MCF 10A (cell line): ENCODE measurements at places on chromosomes 7 and 10. TPM values are rescaled to one million over a fixed set of nuclear protein-coding genes. Genes with fewer than 3 reads are reported as not detected.

HIF1AN gene
- 40.1 and 41.0 TPM in 2 replicates for total RNA-seq

FAM171A1 gene
- 9.3 and 15.9 TPM in 2 replicates for total RNA-seq

DNA sequence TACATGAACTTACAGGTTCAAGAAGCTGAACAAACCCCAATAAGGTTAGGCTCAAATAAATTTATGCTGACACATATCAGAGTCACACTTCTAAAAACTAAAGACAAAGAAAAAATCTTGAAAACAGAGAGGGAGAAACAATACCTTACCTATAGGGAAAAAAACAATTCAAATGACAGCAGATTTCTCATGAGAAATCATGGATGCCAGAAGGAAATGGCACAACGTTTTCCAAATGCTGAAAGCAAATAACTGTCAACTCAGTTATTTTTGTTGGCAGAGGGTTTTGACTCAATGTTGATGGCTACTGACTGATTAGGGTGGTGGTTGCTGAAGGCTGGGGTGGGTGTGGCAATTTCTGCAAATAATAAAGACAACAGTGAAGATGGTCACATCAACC is 239.4 kb downstream of the ARHGAP12 start:
- no peaks in the 10 kb centered on the region for H3K36me3 ChIP-seq
- H3K4me1 ChIP-seq = no peaks in the 10 kb centered on the region
- no peaks in the 10 kb centered on the region for H3K27me3 ChIP-seq

DNA sequence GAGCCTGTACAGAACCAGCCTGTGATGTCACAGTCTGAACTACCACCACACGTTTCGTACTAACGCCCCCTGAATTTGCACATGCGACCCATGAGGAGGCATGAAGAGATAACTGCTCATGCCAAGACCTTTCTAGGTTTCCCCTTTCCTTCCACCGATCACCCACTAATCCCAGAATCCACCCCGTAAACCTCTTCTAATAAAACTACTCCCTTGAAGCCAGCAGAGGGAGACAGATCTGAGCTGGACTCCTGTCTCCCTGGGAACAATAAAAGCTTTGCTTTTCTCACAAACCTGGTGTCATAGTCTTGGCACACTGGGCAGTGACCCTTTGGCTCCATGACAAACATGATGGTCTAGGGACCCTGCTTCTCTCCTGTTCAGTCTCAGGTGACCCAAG is 144.5 kb downstream of the FRMD4A start:
- no peaks in the 10 kb centered on the region for H3K36me3 ChIP-seq
- H3K4me1 ChIP-seq = no peaks in the 10 kb centered on the region
- no peak overlapping the region for H3K27ac ChIP-seq
- peaks cover 57% of the 10 kb centered on the region for H3K27me3 ChIP-seq
- H3K4me3 ChIP-seq = no peak overlapping the region

DNA sequence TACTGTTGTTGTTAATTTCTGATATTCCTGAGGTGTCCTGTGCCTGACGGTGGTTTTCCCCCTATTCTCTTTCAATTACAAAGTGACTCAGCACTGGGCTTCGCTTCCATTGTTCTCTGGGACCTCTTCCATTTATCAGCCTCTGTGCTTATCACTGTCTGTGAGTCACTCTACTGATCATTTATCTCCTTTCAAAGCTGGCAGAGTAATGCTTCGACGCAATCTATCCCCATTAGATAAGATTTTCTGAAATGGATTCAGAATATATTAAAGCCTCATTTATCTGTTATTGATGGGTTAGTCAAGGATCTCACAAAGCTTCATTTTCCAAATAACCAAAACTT is 679.2 kb downstream of the SDK1 start:
- H3K27me3 ChIP-seq = no peaks in the 10 kb centered on the region
- H3K36me3 ChIP-seq = no peaks in the 10 kb centered on the region
- no peak overlapping the region for H3K4me3 ChIP-seq
- no peak overlapping the region for H3K27ac ChIP-seq
- DNase-seq = no peak
